Lower lobe of right lung (tissue), 2 donors: ENCODE measurements at places on chromosomes 1 and 21. TPM values are rescaled to one million over a fixed set of nuclear protein-coding genes. Genes with fewer than 3 reads are reported as not detected.

LCE7A gene
- total RNA-seq = not detected

GRCh38 chr1:41751804-41752513 is 166.8 kb downstream of the HIVEP3 start:
- H3K27me3 ChIP-seq = no peaks in the 10 kb centered on the region
- peak overlapping the region; percentile 53 for H3K27ac ChIP-seq

- no peak overlapping the region for H3K27ac ChIP-seq
- DNase-seq = no peak
- H3K36me3 ChIP-seq = no peaks in the 10 kb centered on the region
- H3K4me1 ChIP-seq = no peaks in the 10 kb centered on the region
Observed at GRCh38 chr1:158969166-158969565, 37.8 kb downstream of the PYHIN1 start.

GRCh38 chr1:1080951-1081310 is 6.8 kb upstream of the RNF223 start:
- peaks cover 12% of the 10 kb centered on the region for H3K4me1 ChIP-seq
- H3K27me3 ChIP-seq = no peaks in the 10 kb centered on the region
- no peak overlapping the region for H3K4me3 ChIP-seq
- DNase-seq = peak; percentile 33
- H3K36me3 ChIP-seq = no peaks in the 10 kb centered on the region

DNA sequence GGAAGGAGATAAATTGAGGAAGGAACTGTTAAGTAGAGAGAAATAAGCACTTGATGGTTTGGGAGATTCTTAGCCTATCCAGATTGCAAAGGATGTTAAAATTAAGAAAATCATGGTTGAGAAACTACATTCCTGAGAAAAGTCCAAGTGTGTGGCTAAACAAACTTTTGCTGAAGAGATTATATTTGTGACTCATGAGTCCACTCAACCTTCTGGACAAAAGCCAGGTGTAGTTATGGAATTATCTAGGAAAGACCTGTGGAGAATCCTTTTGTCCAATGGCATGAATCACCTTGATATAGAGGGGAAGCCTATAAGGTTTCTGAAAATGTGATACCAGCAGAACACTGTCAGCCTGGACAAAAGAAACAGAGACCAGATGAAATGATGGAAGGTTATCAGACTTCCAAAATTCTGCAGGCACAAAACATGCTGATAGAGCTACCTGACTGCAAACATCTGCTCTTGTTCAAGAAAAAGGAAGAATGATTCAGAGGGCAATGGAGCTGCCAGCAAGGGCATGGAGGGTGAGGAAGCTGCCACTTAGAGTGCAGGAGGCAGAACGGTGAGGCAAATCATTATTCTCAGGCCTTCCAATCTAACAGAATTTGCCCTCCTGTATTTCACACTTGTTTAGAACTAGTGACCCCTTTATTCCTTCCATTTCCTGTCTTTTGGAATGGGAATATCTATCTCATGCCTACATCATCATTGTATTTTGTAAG is 300.6 kb upstream of the PRMT6 start:
- H3K27me3 ChIP-seq = no peaks in the 10 kb centered on the region
- DNase-seq = no peak
- no peak overlapping the region for H3K4me3 ChIP-seq
- H3K27ac ChIP-seq = no peak overlapping the region
- no peaks in the 10 kb centered on the region for H3K4me1 ChIP-seq
- no peaks in the 10 kb centered on the region for H3K36me3 ChIP-seq

DNA sequence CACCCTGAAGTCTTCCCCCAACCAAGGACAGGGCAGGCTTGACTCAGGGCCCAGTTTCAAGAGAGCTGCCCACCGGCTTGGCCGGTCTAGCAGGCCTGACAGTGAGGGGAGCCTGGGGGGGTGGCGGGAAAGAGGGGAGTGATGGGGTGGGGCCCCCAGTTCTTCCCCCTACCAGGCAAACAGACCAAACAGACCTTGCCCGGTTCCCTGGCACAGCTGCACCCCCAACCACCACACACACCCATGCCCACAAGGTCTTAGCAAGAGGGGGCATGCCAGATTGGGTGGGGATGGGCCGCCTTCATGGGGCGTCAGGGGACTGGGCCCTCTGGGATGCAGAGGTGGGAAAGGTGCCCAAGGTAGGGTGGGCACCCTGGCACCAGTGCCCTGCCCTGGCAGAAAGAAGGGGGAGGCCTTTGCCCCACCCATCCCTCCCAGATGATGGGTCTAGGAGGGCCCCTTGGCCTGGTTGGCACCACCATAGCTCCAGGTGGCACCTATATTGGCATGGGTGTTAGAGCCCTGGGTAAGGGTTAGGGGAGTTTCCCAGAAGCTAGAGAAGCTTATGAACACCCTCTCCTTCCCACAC is 8.9 kb downstream of the ZBTB7B start:
- no peak overlapping the region for H3K4me3 ChIP-seq
- H3K4me1 ChIP-seq = peaks cover 89% of the 10 kb centered on the region
- no peak for DNase-seq
- no peaks in the 10 kb centered on the region for H3K27me3 ChIP-seq
- peaks cover 31% of the 10 kb centered on the region for H3K36me3 ChIP-seq

- no peaks in the 10 kb centered on the region for H3K27me3 ChIP-seq
- H3K4me3 ChIP-seq = peak within 1 kb of the TSS; percentile 82
- H3K36me3 ChIP-seq = no peaks in the 10 kb centered on the region
- peaks cover 31% of the 10 kb centered on the region for H3K4me1 ChIP-seq
Observed at GRCh38 chr1:225652729-225653462, at the start of gene ENAH. Gene ENAH (minus strand): TSS chr1:225653123. CDS start chr1:225652690, 433 bp downstream.

C1orf87 gene
- 7.4 TPM for total RNA-seq

- H3K4me3 ChIP-seq = no peak overlapping the region
- no peak overlapping the region for H3K27ac ChIP-seq
Observed at GRCh38 chr1:103497404-103497803, 28.1 kb upstream of the RNPC3 start.

OR2W3 gene
- total RNA-seq = 1.2 TPM

DNA sequence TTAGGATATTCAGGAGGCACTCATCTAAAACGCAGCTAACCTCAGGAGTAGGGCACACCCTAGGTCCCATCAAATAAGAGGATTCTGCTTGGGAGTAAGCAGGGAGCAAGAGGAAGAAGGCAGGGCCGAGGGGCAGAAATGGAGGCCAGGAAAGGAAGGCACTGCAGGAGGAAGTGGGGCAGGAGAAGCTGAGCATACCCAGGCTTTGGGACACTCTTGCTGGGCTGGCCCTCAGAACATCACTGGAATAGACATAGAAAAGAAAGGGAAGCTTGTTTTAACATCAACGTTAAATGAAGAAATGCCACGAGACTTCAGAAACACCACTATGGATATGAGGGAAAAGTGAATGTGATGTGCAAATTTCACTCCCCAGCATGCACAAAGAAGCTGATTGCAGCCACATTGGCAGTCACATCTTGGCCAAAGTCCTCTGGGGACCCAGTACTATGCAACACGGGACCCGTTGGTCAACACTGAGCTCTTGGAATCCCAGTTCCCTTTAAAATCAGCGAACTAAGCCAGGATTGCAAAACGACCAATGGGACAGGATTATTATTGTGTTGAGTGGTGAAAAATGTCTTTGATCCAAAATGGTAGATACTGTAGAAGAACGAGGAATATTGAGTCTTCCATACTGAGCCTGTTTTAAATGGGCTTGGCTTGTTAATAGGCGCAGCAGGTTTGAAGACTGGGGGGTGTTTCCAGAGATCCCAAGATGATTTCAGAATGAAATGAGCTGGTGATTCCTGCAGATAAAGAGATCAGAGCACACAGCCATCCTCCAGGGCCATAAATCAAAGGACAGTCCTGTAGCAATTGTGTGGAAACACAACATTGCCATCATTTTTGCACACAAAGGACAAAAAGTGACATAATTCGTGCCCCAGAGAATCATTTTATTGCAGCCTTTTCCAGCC is 152.4 kb downstream of the TOMM20 start:
- H3K27me3 ChIP-seq = no peaks in the 10 kb centered on the region
- peak overlapping the region; percentile 93 for H3K27ac ChIP-seq
- no peaks in the 10 kb centered on the region for H3K36me3 ChIP-seq

ABCA4 gene
- 1.9 TPM for total RNA-seq

DNA sequence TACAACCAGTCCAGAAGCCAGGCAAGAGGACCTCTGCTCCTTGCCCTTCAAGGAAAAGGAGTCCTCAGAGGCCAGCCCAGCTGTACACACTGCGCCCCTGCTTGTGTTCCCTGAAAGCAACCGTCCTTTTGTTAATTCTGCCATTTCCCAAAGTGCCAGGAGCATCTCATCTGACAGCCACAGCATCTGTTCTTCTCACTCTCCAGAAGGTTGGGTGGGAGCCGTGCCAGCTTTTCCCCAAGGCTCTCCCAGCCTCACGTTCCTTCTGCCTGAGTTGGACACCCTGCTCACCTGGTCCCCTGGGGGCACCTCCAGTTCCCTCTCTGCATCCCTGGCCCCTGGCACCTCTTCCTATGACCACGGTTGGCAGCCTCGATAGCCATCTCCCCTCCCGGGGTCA is 10.5 kb upstream of the CNTN2 start:
- no peaks in the 10 kb centered on the region for H3K36me3 ChIP-seq
- no peaks in the 10 kb centered on the region for H3K4me1 ChIP-seq
- DNase-seq = no peak
- H3K27ac ChIP-seq = no peak overlapping the region

- H3K27me3 ChIP-seq = no peaks in the 10 kb centered on the region
- no peak overlapping the region for H3K27ac ChIP-seq
- no peak overlapping the region for H3K4me3 ChIP-seq
- H3K4me1 ChIP-seq = peaks cover 17% of the 10 kb centered on the region
- no peaks in the 10 kb centered on the region for H3K36me3 ChIP-seq
Observed at GRCh38 chr1:169697755-169698154, 13.7 kb downstream of the SELL start.

CYP4B1 gene
- total RNA-seq = 210 TPM

AGMAT gene
- total RNA-seq = not detected

DNA sequence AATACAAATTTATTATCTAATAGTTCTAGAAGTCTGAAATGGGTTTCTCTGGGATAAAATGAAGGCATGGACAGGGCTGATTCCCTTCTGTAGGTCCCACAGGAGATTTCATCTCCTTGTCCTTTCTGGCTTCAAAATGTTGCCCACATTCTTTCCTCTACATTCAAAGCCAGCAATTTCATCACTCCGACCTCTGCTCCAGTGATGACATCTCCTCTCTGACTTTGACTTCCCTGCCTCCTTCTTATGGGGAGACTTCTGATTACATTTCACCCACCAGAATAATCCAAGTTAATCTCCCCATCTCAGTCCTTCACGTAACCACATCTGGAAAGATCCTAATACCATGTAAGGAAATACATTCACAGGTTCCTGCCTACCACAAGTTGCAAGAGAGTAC is 358.0 kb upstream of the C1orf87 start:
- H3K4me3 ChIP-seq = no peak overlapping the region
- H3K27ac ChIP-seq = no peak overlapping the region
- no peak for DNase-seq
- H3K36me3 ChIP-seq = no peaks in the 10 kb centered on the region
- H3K27me3 ChIP-seq = no peaks in the 10 kb centered on the region
- H3K4me1 ChIP-seq = no peaks in the 10 kb centered on the region

DNA sequence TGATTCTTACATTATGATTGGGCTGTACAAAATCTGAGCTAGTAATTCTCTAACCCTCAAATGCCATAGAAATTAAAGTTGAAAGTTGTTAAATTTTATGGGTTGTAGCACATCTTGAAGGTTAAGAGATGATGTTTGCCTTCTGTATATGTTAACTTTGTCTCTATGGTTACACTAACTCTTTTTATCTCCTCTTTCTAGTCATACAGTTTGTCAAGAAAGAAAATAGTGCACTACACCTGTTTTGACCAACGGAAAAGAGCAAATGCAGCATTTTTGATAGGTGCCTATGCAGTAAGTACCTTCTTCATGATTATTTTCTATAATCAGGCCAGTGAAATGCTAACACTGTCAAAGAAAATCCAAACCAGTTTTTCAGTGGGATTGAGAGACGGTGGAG is 38.2 kb downstream of the CDC14A start:
- H3K27me3 ChIP-seq = no peaks in the 10 kb centered on the region
- no peak for DNase-seq
- no peak overlapping the region for H3K4me3 ChIP-seq
- no peak overlapping the region for H3K27ac ChIP-seq
- H3K36me3 ChIP-seq = peaks cover 10% of the 10 kb centered on the region

DNA sequence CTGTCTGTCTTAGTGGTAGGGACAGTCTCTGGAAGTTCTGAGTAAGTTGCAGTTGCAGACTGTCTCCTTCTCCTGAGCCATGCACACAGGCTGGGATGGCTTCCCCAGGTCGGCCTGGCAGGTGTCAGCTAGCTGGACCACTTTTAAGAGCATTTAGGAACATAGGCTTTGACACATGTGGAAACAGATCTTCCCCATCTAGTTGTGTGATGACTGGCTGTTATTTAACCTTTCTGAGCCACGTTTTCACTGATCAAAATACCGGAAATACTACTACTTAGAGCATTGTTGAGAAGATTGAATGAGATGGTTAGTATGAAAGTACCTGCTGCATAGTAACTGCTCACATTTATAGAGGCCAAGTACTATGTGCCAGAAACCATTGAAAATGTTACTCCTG is 6.2 kb upstream of the MAPKAPK2 start:
- H3K4me3 ChIP-seq = no peak overlapping the region
- no peaks in the 10 kb centered on the region for H3K27me3 ChIP-seq
- DNase-seq = no peak
- peaks cover 20% of the 10 kb centered on the region for H3K4me1 ChIP-seq
- no peaks in the 10 kb centered on the region for H3K36me3 ChIP-seq

COL24A1 gene
- total RNA-seq = 1.1 TPM

- peaks cover 25% of the 10 kb centered on the region for H3K4me1 ChIP-seq
- H3K36me3 ChIP-seq = no peaks in the 10 kb centered on the region
- no peak overlapping the region for H3K4me3 ChIP-seq
- H3K27me3 ChIP-seq = no peaks in the 10 kb centered on the region
- DNase-seq = no peak
Observed at GRCh38 chr1:64039390-64039926, 164.0 kb upstream of the UBE2U start.

DNA sequence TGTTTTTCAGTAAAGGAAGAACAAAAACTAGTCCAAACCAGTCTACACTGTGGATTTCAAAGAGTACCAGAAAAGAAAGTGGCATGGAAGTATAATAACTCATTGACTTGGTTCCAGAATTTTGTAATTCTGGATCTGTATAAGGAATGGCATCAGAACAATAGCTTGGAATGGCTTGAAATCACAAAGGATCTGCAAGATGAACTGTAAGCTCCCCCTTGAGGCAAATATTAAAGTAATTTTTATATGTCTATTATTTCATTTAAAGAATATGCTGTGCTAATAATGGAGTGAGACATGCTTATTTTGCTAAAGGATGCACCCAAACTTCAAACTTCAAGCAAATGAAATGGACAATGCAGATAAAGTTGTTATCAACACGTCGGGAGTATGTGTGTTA is 21.3 kb downstream of the CHODL start:
- H3K36me3 ChIP-seq = no peaks in the 10 kb centered on the region
- DNase-seq = no peak
- no peak overlapping the region for H3K27ac ChIP-seq
- H3K4me3 ChIP-seq = no peak overlapping the region
- no peaks in the 10 kb centered on the region for H3K4me1 ChIP-seq

LCE2C gene
- not detected for total RNA-seq

DNA sequence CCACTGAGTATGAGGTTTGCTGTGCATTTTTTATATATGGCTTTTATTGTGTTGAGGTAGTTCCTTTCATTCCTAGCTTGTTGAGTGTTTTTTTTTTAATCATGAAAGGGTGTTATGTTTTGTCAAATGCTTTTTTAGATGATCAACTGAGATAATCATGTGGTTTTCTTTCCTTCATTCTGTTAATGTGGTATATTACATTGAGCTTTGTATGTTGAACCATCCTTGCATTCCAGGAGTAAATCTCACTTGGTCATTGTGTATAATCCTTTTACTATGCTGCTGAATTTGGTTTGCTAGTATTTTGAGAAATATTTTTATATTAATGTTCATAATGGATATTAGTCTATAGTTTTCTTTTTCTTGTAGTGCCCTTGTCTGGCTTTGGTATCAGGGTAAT is 11.1 kb upstream of the ZBTB40 start:
- DNase-seq = no peak
- H3K27ac ChIP-seq = no peak overlapping the region
- H3K36me3 ChIP-seq = no peaks in the 10 kb centered on the region
- no peaks in the 10 kb centered on the region for H3K27me3 ChIP-seq
- H3K4me3 ChIP-seq = no peak overlapping the region
